ENCODE measurements at places on chromosomes 4 and X. TPM values are rescaled to one million over a fixed set of nuclear protein-coding genes. Genes with fewer than 3 reads are reported as not detected.
A peak's percentile ranks its signal among the peaks of the same experiment; 100 is the strongest.

DNA sequence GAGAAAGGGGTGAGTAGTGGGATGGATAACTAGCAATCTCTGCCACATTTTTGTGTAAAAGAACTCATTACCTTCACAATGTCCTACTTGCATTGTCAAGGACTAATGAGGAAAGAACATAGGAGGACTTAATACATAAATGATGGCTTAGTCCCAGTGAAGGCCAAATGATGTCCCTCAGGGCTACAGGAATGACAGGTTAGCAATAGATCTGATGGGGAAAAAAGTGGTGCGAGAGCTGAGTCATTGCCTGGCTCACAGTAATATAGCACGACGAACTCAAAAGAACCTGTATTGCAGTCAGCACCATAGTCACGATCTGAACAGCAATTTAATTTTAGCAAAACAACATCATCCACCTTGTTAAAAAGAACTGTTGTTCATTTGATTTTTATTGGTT, 70.9 kb upstream of the ARHGAP36 start:
- no peak overlapping the region for H3K4me3 ChIP-seq
- H3K4me1 ChIP-seq, result peaks cover 10% of the 10 kb centered on the region
- DNase-seq, result no peak
- H3K27me3 ChIP-seq, result peaks cover 7% of the 10 kb centered on the region
- H3K36me3 ChIP-seq, result no peaks in the 10 kb centered on the region
- H3K27ac ChIP-seq, result no peak overlapping the region

- H3K4me1 ChIP-seq, result peaks cover 12% of the 10 kb centered on the region
- no peak for DNase-seq
- H3K27me3 ChIP-seq, result peaks cover 99% of the 10 kb centered on the region
- no peak overlapping the region for H3K27ac ChIP-seq
- peak overlapping the region; percentile 53 for H3K4me3 ChIP-seq
Measured at GRCh38 chr4:41750626-41751448, 2.3 kb upstream of the PHOX2B start.

- H3K27me3 ChIP-seq, result no peaks in the 10 kb centered on the region
- peaks cover 8% of the 10 kb centered on the region for H3K36me3 ChIP-seq
- H3K27ac ChIP-seq, result no peak overlapping the region
- no peaks in the 10 kb centered on the region for H3K4me1 ChIP-seq
- no peak for DNase-seq
Measured at GRCh38 chrX:75746891-75747639, 38.0 kb downstream of the MAGEE2 start.

- no peaks in the 10 kb centered on the region for H3K27me3 ChIP-seq
- H3K27ac ChIP-seq, result no peak overlapping the region
- peaks cover 4% of the 10 kb centered on the region for H3K4me1 ChIP-seq
- no peak overlapping the region for H3K4me3 ChIP-seq
- H3K36me3 ChIP-seq, result no peaks in the 10 kb centered on the region
Measured at GRCh38 chrX:13605611-13606010, 36.2 kb downstream of the EGFL6 start.

DNA sequence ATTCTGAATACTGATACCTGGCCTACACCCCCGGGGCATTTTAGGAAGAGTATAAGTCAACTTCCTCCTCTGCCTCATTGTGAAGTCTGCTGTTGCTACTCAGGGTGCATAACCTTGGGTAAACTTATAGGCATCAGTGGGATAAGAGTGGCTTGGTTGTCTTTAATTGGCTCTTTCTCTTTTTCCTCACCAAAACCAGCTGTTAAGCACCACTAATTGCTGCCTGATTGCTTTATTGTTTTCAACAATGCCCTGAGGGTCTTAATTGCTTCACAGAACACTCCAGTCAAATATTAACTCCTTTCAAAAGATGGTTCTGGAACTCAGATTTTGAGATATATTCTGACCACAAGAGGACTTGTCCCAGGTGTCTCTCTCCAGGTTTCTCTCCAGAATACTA, 337.0 kb upstream of the MAGEB16 start:
- H3K27ac ChIP-seq, result no peak overlapping the region
- no peaks in the 10 kb centered on the region for H3K36me3 ChIP-seq
- H3K27me3 ChIP-seq, result no peaks in the 10 kb centered on the region

- peaks cover 6% of the 10 kb centered on the region for H3K4me1 ChIP-seq
- H3K27ac ChIP-seq, result no peak overlapping the region
- no peak for DNase-seq
- H3K4me3 ChIP-seq, result no peak overlapping the region
- H3K36me3 ChIP-seq, result peaks cover 11% of the 10 kb centered on the region
Measured at GRCh38 chr4:184792950-184793555, 32.7 kb downstream of the ACSL1 start.

DNA sequence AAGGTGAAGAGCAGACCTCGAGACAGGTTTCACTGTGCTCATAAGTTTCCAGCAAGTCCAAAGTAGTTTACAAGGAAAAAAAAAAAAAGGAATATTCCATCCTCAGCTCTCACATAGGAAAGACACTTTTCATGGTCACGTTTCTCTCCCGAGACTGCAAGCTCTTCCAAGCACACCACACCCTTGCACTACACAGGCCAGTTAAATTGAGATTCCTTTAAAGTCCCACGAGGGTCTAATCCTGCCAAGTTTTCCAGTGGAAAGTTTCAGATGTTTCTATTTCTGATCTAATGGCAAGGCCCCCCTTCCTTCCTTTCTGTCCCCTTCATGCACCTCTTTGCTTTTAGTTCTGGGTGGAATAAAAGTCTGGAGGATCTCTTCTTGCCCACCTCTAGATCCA, 67.9 kb upstream of the PCDH19 start:
- H3K27ac ChIP-seq, result no peak overlapping the region
- no peak overlapping the region for H3K4me3 ChIP-seq

- no peaks in the 10 kb centered on the region for H3K36me3 ChIP-seq
- no peaks in the 10 kb centered on the region for H3K27me3 ChIP-seq
- DNase-seq, result no peak
- H3K4me1 ChIP-seq, result no peaks in the 10 kb centered on the region
Measured at GRCh38 chr4:134787315-134787714, 585.7 kb upstream of the PABPC4L start.

GRCh38 chr4:65337371-65337770, 332.9 kb downstream of the EPHA5 start:
- H3K4me3 ChIP-seq, result no peak overlapping the region
- H3K27ac ChIP-seq, result no peak overlapping the region
- no peaks in the 10 kb centered on the region for H3K36me3 ChIP-seq
- no peak for DNase-seq
- no peaks in the 10 kb centered on the region for H3K27me3 ChIP-seq

GRCh38 chr4:131006388-131006787, 1910.4 kb downstream of the C4orf33 start:
- no peak overlapping the region for H3K27ac ChIP-seq
- H3K36me3 ChIP-seq, result no peaks in the 10 kb centered on the region
- DNase-seq, result no peak

- H3K4me1 ChIP-seq, result no peaks in the 10 kb centered on the region
- H3K4me3 ChIP-seq, result no peak overlapping the region
- H3K36me3 ChIP-seq, result no peaks in the 10 kb centered on the region
- H3K27me3 ChIP-seq, result peaks cover 26% of the 10 kb centered on the region
- no peak overlapping the region for H3K27ac ChIP-seq
Measured at GRCh38 chr4:5972571-5972970, 45.7 kb downstream of the C4orf50 start.

DNA sequence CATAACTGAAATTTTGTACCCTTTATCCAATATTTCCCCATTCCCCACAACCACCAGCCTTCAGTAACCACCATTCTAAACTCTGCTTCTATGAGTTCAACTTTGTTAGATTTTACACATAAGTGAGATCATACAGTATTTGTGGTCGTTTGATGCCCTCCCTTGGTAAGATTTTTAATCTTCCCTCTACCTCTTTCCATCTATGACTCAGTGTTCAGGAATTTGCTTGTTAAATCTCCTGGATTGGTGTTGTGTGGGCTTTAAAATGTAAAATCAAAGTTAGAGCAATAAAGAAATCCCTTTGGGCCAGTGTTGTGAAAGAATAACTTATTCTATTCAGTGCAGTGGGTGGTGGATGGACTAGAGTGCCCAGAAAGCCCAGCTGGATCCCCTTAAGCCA, 37.4 kb downstream of the SLC16A2 start:
- H3K27ac ChIP-seq, result no peak overlapping the region
- H3K36me3 ChIP-seq, result no peaks in the 10 kb centered on the region
- H3K4me1 ChIP-seq, result peaks cover 5% of the 10 kb centered on the region
- DNase-seq, result no peak
- H3K27me3 ChIP-seq, result no peaks in the 10 kb centered on the region
- no peak overlapping the region for H3K4me3 ChIP-seq

Gene TMEM154
- 70.9 TPM for total RNA-seq

Gene XAGE1A
- total RNA-seq, result not detected

Gene WDR17
- 6.1 TPM for total RNA-seq

Data from type B pancreatic cell (in vitro differentiated cells).